ENCODE measurements at places on chromosomes 1 and 21.

- DNase-seq: no peak
These were observed 60.6 kb downstream of the RGS2 start for GRCh38 chr1:192869308-192869940.

DNA sequence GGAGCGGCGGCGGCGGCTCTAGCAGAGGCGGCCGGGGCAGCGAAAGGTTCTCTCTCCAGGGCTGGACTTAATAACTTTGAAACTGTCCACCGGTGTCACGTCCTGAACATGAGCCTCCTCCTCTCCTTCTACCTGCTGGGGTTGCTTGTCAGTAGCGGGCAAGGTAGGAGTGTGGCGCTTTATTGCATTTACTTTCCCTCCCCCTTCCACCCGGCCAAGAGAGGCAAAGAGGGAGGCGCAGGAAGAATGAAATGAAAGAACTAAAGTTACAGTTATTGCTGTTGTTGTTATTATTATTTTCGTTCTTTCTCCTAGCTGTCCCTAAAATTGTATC lies 214 bp downstream of the NCAM2 start:
- DNase-seq: no peak

GRCh38 chr1:117911051-117911450 lies 18.4 kb downstream of the GDAP2 start:
- no peak for DNase-seq

GRCh38 chr1:82565146-82565545 lies 764.4 kb downstream of the ADGRL2 start:
- DNase-seq: no peak

DNA sequence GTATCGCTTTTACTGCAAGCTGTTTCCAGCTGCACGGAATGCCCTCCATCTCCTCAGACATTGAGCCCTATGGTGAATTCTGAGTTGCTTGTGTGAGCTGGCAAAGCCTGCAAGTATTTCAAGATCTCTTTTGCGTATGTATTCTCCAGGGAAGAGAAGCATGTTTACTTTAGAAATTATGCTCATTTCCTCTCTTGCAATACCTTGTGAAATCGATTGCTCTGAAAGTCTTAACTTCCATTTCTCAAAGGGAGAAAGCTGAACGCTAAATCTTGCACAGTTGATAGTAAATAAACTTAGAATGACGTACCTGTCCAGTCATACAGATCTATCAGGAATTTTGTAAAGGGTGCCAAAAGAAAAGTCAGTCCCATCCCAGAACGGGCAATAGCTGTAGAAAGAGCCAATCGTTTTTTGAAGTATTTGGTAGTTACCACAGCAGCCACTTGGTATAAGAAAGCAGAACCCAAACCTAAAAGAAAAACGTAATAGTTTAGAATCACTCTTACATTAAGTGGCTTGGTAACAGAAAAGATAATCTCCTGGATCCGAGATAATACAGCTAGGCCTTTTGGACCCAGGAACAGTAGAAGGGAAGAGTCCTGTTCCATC lies 10.0 kb downstream of the SLC16A4 start:
- DNase-seq: no peak

DNA sequence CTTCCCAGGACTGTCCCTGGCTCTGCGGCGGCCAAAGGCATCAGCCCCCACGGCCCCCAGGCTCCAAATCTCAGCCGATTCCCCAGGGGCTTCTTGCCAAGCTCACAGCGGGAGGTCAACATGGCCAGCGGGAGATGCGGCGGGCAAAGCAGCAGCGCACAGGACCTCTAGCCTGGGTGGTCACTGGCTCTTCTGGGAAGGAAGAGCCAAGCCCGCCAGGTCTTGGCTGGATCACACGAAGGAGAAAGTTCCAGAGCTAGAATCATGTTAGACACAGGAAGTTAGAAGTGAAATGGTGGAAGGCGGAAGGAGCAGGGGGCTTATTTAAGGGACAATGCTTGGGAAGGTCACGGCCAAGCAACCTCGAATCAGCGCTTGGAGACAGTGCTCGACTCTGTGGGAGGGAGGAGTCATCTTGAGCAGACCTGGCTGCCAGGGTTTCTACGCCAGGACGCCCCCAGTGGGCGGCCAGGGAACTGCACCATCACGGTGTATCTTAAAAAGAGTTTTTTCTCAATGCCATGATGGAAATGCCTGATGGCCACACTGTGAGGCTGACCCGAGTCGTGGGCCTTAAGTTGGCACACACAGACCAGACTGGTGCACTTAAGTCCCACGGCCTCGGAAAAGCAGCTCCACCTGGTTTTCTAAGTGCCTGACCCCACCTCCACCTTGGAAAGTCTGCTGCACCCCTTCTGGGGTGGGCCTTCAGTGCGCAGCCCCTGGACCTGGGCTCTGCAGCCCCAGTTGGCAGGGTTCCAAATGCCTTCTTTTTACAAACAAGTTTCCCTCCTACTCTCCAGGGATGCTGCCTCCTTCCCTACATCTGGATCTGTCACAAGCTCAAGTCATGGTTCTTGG lies 29.3 kb downstream of the SLC66A1 start:
- peak; percentile 70 for DNase-seq

- no peak for DNase-seq
These were observed 14.8 kb upstream of the TMEM240 start for GRCh38 chr1:1554926-1555915.

GRCh38 chr1:156510709-156511108 lies 10.1 kb upstream of the MEF2D start:
- DNase-seq: no peak

- no peak for DNase-seq
These were observed 59.9 kb upstream of the CNN3 start for GRCh38 chr1:94986783-94987182.

DNA sequence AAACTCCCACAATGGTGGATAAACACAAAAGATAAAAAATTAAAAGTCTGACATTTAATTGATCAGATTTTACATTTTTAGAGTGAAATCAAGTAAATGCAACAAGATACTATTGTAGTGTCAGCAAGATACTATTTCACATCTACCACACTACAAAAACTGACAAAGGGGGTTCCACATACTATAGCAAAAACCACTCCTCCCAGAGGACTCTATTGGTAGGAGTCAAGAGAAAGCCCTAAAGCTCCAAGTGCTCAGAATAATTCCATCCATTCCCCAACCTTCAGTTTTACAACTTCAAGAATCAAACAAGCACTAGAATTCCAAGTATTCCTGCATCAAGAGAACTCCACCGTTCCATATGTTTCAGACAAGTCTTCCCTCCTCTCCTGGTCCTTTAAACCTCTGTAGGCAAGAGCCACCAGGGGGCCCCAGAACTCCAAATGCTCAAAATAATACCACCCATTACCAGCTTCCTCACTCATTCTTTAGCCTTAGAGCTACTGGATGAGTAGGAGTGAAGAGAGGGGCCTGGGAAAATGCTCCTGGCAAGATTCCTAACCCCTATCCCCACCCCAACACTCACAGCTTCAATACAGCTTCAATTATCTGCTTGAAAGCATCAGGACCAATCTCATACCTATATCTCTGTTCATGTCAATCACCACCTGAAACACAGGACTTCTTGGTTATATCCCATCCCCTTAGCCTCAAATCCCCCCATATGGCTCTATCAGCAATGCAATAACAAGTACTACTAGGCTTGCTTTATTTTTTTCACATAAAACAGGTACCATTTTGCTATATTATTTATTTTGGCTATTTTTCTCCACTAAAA lies 9.9 kb downstream of the TOR1AIP2 start:
- peak; percentile 53 for DNase-seq

DNA sequence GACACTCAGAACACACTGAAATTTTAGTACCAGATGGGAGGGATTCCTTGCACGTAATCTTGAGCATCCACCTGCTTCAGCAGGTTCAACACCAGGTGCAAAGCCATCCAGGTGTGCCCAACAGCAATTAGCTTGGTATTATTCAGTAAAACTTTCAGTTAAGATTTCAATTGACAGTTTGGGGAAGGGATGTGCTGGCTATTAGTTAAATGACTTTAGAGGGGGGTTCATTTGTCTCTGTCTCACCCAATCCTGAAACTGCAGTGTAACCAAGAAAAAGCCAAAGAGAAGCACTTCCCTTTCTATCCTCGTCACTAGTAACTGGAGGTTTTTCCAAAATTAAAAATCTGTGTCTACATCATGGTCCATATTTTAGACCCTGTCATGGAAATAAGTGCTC lies 90.9 kb downstream of the PIK3R3 start:
- no peak for DNase-seq

DNA sequence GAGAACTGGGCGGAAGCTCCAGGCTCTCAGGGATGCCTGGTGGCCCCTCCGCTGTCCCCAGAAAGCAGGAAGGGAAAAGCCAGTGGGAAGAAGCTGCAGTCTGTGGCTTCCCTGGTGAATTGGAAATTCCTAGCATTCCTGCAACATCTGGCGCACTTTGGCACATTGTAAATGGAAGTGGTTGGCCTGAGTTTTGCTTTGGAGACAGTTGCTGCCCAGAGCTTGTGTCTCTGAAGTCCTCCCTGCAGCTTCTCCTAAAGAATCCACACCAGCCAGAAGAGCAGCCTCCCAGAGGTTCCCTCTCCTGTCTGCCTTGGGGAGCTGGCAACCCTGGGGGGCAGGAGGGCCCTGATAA lies 48.2 kb downstream of the ARHGEF10L start:
- DNase-seq: no peak

DNA sequence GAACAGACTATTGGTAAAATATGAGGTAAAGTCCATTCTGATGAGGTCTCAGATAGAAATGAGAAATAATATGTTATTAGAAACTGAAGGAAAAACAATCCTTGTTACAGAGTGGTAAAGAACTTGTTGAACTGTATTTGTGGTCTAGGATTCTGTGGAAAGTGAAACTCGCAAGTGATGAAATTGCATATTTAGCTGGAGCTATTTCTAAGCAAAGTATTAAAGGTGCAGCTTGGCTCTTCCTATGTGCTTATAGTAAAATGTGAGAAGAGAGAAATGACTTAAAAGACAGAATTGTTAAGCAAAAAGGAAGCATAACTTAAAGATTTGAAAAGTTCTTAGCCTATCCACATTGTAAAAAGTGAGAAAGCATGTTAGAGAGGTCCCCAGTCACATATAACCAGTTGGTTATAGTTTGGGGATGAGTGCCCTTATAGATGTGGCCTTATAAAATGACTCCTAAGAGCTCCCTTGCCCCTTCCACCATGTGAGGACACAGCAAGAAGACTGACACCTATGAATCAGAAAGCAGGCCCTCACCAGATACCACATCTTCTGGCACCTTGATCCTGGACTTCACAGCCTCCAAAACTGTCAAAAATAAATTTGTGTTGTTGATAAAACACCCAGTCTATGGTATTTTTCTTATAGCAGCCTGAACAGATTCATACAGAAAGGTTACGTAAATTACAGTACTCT lies 24.8 kb downstream of the PHTF1 start:
- no peak for DNase-seq

- no peak for DNase-seq
These were observed 61.6 kb downstream of the SLX9 start for GRCh38 chr21:45001134-45002095.

- no peak for DNase-seq
These were observed 295.6 kb downstream of the PTPRC start for GRCh38 chr1:198934426-198934825.

DNA sequence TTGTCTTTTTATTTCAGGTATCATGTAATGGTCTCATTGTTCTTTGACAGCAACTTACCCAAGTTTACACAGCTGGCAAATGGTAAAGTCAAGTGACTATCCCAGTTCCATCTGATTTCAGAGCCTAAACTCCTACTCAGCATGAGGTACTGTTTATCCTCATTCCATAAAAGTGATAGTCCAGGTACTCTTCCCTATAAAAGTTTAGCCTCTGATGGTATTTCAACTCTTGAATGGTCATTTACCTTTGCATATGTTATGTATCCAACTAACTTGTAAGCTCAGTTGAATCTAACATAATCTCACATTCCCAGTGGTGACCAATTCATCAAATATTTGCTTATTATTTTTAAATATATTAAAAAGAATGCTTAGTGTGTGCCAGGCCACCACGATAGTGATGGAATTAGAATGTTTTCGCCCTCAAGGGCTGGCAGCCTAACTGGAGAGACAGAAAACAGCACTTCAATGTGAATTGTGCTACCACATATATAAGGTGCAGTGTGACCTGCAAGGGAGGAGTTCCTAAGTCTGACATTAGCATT lies 307.1 kb downstream of the CTH start:
- DNase-seq: no peak

DNA sequence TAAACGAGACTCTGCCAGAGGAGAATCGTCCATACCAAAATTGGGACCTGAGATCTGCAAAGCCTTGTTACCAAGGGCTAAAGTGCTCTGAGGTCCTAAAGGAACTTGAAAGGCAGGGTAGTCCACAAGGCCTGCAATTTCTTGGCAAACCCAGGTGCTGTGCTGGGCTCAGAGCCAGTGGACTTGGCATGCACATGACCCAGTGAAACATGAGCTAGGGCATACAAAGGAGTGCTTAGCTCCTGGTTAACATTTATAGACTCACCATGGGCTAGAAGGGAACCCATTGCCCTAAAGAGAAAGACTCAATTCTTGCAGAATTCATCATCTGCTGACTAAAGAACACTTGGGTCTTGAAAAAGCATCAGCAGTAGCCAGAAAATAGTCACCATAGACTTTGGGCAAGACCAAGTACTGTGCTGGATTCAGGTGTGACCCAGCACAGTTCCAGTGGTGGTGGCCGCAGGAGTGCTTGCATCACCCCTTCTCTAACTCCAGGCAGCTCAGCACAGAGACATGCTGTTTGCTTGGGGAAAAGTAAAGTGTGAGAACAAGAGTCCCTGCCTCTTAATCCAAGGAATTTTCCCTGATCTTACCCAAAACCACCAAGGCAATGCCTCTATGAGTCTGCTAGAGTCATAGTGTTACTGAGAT lies 1069.4 kb upstream of the ADGRL2 start:
- DNase-seq: no peak

Measured in CD4-positive, alpha-beta T cell treated with Interleukin-15 for 4 hours (primary cell).